ENCODE measurements at places on chromosomes 2 and 18.

DNA sequence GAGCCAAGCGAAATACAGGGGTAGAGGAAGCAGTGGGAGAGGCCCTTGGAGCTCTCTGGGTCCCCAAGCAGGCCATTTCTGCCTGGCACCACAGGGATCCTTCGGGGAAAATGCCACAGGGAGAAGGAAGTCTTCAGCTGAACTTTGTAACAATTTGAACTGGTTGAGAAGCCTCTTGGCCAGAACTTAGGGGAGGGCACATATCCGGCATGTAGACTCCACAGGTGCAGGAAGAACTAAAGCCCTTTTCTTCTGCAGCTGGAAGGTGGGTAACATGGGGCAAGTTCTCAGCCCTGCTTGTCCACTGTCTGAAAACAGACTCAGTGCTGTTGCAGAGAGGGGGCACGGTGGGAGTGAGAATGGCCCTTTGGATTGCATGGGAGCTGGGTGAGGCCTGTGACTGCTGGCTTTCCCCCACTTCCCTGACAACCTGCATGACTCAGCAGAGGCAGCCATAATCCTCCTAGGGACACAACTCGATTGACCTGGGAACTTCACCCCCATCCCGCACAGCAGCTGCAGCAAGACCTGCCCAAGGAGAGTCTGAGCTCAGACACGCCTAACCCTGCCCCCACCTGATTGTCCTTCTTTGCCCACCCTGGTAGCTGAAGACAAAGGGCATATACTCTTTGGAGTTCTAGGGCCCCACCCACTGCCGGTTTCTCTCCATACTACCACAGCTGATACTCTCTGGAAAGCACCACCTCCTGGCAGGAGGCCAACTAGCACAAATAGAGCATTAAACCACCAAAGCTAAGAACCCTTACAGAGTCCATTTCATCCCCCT lies 101.6 kb upstream of the FAM136A start:
- no peak for DNase-seq

DNA sequence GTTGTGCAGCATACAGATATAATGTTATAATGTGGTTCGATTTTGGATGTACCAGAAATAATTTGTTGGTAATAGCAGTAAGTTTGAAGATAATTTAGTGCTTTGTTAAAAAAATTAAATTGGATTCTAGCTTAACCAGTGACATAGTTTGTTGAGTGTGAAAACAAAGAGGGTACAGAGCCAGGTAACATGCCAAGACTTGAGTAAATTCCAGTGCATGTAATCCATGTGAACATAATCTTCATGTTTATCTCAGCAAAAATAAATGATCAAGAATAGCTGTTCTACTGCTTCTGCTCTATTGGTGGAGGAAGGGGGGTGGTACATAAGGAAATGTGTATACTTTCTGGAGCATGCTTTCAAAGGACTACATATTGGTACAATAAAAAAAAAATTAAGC lies 165.8 kb downstream of the DNAH7 start:
- DNase-seq: no peak

- no peak for DNase-seq
These were observed 118.5 kb downstream of the CALCRL start for GRCh38 chr2:187329586-187329985.

DNA sequence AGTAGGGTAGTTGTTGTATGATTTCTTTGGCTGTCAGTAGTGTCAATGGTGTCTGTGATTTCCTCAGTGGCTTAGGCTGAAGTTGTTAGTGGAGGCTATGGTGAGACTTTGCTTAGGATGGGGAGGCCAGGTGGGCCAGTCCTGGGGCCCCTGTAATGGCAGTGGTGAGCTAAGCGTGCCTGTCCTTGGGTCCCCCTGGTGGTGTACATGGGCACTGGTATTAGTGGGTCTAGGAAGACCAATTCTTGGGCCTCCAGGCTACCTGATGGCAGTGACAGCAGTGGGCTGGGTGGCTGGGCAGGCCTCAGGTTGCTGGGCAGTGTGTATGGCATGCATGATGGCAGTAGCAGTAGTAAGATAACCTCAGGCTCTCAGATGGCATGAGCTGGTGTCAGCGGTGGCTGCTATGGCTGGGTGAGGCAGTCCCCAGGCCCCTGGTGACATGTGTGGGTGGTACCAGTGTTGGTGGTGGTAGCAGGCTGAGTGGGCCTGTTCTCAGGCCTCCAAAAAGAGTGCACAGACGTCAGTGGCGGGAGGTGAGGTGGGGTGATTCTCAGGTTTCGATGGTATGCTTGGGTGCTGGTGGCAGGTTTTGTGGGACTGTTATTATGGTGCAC lies 103.2 kb downstream of the KLHL14 start:
- DNase-seq: no peak

DNA sequence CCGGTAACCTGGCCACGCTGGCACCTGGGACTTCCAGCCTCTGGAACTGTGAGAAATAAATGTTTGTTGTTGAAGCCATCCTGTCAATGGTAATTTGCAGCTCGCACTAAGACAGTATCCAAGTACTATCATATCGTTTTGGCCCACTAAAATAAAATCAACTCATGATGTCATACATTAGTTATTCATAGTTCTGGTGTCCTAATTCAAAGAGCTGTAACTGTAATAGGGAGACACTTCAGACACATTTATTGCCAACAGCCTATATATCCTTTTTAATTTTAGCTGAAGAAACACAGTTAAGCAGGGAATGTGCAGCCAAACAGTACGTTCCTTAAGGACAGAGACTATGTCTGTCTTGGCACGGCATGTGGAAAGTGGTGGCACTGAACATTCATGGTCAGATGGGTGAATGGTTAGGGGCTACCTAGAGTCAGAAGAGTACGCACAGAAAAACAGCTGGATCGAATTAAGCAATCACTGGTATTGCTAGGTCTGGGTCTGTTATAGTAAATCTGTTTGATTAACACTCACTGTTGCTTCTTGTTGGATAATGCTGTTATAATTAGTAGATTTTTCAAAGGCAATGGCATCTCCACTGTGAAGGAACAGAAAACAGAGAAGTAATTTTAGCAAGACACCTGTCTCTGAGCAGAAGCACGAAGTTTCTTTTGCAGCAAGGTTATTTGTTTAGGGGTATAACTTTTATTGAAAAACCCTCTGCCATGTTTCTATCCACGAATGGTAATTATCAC lies 41.3 kb upstream of the CREG2 start:
- DNase-seq: no peak

DNA sequence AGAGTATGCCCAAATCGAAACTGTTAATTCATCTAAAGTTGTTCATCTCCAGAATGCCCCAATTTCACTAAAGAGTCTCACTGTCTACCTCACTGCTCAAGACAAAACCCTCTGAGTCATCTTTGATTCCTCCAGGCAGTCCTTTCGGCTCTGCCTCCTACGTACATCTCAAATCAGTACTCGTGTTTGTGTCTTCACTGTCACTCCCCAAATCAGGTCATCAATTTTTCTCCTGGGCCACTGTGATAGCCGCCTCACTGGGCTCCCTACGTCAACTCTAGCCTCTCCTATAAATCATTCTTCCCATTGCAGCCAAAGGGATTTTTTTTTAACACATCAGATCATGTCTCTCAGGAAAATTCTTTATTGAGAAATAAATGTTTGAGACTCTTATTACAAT lies 42.1 kb upstream of the TTC39C start:
- DNase-seq: no peak

DNA sequence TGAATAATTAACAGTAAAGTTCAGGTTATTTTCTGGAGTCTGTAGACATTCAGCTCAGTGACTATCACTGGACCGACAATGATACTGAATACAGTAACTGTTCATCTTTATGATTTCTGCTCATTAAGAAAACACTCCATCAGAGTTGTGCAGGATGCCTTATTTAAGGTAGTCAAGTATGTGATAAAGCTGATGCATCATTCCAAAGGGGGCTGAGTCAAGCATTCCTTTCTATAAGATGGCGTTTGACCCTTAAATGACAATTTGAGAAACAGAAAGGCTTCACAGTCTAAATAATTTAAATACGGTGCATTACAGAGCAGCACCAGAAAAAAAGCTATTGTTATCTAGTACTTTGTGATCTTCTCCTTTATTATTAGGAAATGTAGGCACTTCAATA lies 131.1 kb downstream of the CDH2 start:
- no peak for DNase-seq

DNA sequence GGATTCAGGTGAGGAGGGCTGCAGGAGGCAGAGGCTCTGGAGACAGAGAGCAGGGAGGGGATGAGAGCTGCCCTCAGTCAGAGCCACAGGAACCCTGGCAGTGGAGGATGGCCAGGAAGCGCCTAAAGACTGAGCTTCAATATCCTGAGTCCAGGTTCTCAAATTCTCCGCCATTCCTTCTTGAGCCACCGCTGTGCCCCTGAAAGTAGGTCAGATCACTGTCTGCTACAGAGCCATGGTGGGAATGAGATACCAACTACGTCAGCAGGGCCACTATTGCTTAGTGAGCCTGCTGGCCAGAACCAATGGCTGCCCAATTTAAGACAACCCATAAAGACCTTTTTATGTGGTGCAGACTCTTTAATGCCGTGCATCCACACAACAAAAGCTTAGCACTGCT lies 155.5 kb downstream of the CTIF start:
- DNase-seq: no peak

GRCh38 chr2:127874378-127875269 lies 11.1 kb downstream of the AMMECR1L start:
- no peak for DNase-seq

GRCh38 chr2:176325732-176326131 lies 56.5 kb downstream of the MTX2 start:
- no peak for DNase-seq

DNA sequence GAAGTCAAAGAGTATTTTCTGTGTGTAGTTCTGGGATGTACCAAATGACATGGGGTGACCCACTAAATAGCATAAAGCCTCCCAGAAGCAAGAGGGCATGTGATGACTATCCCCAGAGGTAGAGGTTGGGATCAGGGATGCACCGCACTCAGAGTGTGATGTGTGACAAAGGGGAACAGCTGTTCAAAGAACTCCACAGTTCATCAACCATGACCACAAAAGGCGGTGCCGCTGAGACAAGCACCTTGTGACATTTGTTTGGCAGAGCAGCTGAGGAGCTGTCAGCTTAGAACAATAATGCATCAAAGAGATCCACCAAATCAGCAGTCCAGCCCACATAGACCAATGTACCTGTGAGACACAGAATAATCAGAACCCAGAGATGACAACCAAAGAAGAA lies 81.3 kb downstream of the VWC2L start:
- no peak for DNase-seq

- DNase-seq: no peak
These were observed 1186.8 kb upstream of the CELF4 start for GRCh38 chr18:38752430-38752829.

DNA sequence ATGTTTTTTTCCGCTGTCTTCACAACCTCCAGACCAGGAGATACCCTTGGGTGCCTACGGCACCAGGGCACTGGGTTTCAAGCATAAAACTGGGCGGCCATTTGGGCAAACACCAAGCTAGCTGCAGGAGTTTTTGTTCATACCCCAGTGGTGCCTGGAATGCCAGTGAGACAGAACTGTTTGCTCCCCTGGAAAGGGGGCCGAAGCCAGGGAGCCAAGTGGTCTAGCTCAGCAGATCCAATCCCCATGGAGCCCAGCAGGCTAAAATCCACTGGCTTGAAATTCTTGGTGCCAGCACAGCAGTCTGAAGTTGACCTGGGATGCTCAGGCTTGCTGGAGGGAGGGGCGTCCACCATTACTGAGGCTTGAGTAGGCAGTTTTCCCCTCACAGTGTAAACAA lies 265.3 kb upstream of the ZEB2 start:
- no peak for DNase-seq

GRCh38 chr2:215982465-215982875 lies 30.9 kb downstream of the MREG start:
- no peak for DNase-seq

DNA sequence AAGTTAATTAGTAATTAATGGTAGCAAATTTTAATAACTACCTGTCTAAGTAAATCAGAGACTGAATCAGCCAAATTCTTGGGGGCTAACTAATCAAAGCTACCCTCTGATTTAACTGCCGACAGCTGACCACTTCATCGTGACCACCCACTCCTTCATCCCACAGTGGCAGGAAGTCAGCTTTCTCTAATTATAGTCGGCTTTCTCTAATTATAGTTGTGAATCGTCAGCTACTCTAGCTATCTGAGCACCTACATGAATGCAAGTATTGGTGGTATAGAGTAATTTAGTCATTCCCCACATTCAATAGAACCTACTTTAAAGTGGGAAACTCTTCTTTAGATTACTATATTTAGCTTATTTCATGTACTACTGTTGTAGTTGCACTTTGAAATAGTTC lies 185.5 kb downstream of the PTGR3 start:
- no peak for DNase-seq

DNA sequence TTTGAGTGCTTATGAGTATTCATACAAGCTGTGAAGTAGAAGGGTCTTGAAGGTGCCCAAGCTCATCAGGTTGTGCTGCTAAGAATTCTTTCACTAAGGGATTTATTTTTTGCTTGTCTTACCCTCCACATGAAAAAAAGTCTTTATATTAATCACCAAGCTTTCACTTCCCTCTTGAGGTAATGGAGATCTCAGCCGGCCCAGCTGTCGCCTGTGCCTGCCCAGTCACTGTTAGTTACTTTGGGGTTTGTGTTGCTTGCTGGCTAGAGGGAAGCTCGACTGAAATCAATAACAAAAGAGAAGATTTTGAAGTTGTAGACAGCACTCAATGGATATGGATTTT lies 21.9 kb downstream of the MC2R start:
- no peak for DNase-seq

- no peak for DNase-seq
These were observed 9.3 kb upstream of the CCBE1 start for GRCh38 chr18:59706499-59706898.

DNA sequence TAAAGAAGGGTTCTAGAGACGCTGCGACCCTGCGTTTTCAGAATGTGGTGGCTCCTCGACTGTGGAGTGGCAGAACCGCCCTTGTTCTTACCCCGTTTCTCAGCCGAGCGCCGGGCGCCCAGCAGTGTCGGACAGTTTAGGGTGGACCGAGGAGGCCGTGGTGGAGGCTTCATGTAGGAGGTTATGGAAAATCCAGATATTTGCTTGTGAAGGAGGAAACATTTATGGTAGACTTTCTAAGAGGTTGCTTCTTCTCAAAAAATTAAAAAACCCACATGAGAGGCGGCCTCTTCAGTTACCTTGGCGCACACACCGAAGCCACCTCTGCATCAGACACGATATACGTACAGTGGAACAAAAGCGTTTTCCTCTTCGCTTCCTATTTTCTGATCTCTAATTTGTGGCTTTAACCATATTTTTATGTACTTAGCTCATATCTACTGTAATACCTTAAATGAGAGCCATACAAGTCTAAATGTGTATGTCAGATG lies 120.8 kb downstream of the NFATC1 start:
- DNase-seq: no peak

GRCh38 chr2:204133476-204133875 lies 196.9 kb downstream of the ICOS start:
- no peak for DNase-seq

All from lower lobe of right lung (tissue), 2 donors.